CD4-positive, alpha-beta T cell (primary cell): ENCODE measurements at places on chromosomes 6 and 20.

DNA sequence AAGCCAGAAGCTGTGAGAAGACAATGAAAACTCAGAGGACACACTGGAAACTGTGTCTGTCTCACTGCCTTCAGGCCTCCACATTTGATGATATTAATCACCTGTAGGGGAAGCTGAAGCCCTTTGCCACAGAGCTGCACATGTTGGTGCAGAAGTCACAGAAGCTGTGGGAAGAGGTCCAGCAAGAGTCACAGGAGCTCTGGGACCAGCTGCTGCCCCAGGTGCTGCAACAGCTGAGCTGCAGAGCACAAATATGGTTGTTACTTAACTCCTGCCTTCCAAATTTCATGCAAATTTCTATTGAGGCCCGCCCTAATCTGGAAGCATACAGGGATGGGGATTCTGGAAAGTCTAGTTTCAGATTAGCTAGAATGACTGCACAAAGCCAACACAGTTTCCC is 169.3 kb downstream of the OGFRL1 start:
- DNase-seq: no peak

- DNase-seq: no peak
Measured at GRCh38 chr6:54074109-54074508, 37.1 kb upstream of the MLIP start.

DNA sequence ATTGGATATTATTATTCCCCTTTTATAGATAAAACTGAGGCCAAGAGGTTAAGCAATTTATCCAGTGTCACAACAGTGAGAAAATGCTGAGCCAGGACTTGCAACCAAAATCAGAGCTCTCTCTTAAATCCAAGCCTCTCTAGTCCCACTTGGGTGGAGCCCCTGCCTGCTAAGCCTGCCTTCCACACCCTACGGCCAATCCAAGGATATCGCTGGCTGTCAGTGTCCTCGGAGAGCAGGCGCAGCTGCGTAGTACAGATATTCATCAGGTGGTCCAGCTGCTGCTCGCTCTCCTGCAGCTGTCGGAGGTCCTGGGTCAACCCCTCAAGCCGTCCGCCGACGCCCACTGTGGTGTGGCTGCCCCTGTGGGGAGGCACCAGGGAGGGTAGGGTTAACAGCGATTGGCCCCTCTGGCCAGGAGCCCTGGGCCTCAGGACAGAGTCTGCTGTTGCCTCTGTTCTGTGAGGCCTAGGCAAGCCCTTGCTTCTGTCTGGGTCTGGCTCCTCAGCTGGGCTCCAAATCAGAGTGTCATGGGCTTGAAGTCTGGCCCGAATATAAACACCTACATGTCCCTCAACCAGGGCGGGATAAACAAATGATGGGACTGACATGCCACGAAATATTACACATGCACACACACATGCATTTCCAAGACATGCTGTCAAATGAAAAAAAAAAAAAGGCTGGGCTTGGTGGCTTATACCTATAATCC is 3.9 kb upstream of the NECAB3 start:
- no peak for DNase-seq

GRCh38 chr6:90190131-90190530 is 106.5 kb downstream of the BACH2 start:
- DNase-seq: no peak

- DNase-seq: no peak
Measured at GRCh38 chr6:55176958-55177357, 2.6 kb downstream of the HCRTR2 start.

DNA sequence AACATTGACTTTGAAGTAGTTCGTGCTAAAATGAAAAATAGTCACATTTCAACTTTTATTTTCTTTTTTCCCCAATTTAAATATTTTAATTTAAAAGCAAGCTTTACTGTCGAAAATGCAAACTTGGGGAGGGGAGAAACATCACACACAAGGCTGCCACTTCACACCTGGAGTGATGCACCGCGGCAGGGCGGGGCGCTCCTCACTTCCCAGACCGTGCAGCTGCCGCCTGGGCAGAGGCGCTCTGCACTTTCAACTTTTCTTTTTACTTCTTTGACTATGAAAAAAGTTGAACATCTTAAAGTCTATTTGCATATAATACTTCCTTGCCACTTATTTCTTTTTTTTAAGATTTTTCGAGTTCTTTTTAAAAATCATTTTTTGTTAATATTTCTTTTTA is 993.3 kb upstream of the GJE1 start:
- no peak for DNase-seq

- no peak for DNase-seq
Measured at GRCh38 chr6:25194172-25194678, 84.9 kb upstream of the CARMIL1 start.

- no peak for DNase-seq
Measured at GRCh38 chr6:136761227-136761922, 30.9 kb downstream of the MAP3K5 start.

- DNase-seq: no peak
Measured at GRCh38 chr6:34584694-34585093, 28.6 kb upstream of the SPDEF start.

GRCh38 chr20:47676219-47676721 is 109.0 kb downstream of the SULF2 start:
- DNase-seq: no peak

- DNase-seq: no peak
Measured at GRCh38 chr6:4153514-4153985, 18.2 kb upstream of the ECI2 start.

DNA sequence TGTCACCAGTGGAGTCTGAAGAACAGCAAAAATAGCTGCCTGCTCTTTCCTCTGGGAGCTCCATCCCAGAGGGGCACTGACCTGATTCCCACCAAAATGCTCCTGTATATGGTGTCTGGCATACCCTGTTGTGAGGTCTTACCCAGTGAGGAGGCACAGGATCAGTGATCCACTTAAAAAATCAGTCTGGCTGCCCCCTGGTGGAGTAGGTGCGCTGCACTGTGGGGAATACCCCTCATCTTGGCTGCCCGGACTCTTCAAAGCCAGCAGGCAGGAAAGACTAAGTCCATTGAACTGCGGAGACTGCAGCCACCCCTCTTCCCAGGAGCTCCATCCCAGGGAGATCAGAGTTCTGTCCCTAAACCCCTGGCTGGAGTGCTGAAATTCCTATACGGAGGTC is 230.9 kb upstream of the HTR1E start:
- DNase-seq: no peak

- DNase-seq: no peak
Measured at GRCh38 chr20:8007490-8007889, 12.1 kb downstream of the TMX4 start.

DNA sequence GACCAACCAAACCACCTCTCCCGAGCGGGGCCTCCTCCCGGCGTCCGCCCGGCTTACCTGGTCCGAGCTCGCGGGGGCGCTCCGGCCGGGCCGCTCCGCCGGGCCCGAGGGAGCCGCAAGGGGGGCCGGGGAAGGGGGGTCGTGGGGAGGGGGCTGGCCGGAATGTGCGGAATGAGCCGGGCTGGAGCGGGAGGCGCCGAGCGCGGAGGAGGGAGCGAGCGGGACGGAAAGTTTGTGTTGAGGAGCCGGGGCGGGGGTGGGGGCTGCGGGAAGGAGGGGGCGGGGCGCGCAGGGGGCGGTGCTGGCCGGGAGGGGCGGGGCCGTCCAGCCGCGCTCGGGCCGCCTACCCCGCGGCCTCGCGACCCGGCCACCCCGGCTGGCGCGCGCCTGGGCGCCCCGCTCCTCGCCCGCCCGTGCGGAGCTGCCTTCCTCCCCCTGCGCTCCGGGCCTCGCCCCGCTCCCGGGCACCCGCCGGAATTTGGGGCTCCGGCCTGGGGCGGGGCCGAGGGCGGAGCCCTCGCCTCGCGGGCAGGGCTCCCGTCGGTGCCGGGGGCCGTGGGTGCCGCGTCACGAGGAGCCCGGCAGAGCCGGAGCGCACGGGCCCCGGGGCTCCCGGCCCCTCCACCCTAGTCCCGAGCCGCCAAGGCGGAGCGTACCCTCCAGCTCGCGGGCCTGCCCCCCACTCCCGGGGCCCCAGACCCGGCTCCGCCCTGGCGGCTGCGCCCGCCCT is at the start of gene TEAD3:
TEAD3 (minus strand) TSS at position 239 of the 730 bp plus-strand sequence.
- DNase-seq: peak; percentile 38

DNA sequence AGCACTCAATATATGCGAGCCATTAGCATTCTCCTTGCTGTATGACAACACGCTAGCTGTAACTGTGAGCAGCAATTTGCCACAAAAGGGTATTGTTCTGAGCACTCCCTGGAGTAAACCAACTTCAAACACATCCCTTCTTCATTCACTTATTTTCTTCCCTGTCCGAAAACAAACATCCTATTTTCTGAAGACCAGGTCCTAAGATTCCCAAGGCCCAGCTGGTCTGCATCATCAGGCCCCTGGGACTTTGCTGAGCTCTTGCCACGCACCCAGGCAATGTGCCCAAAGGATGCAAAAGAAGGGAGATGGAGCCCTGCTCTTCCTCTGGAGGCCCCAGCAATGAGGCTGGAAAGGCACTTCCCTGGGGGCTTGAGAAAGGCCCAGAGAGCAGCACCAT is 118.1 kb downstream of the PREX1 start:
- DNase-seq: no peak

DNA sequence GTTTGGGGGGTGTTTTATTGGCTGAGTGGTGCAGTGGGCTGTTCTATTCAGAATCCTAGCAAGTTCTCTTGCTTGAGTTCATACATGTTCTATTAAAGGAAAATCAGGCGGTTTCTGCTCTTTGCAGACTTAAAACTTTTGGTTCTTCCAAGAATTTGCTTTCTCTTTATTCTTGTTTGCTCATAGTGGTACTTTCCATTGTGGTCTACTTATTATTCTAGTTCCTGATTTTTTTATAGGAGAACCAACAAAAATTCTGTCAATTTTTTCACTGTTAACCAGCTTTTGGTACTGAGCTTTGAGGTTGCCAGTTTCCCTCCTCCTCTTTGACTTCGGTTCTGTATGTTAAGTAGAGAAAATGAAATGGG is 6.7 kb downstream of the AFDN start:
- DNase-seq: no peak

- DNase-seq: no peak
Measured at GRCh38 chr20:51966296-51966971, 164.1 kb upstream of the SALL4 start.

- DNase-seq: no peak
Measured at GRCh38 chr20:38889792-38890496, 36.3 kb upstream of the FAM83D start.

GRCh38 chr20:11311659-11312224 is 606.0 kb upstream of the BTBD3 start:
- no peak for DNase-seq

DNA sequence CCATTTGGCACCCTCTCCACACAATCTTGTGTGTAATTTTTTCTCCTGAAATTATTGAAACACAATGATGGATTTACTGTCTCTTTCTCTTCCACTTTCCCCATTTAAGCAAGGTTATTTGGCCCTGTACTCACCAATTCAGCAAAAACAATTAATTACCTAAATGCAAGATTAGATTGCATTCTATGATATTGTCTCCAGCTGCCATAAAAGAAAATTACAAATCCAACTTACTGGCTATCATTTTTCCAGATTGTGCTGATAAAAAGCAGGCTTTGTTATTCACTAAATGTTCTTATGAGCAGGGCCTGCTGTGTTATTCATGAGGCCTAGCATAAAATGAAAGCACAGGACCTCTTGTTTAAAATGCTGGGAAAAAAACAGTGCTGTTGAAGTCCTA is 95.8 kb upstream of the IRAK1BP1 start:
- DNase-seq: no peak

DNA sequence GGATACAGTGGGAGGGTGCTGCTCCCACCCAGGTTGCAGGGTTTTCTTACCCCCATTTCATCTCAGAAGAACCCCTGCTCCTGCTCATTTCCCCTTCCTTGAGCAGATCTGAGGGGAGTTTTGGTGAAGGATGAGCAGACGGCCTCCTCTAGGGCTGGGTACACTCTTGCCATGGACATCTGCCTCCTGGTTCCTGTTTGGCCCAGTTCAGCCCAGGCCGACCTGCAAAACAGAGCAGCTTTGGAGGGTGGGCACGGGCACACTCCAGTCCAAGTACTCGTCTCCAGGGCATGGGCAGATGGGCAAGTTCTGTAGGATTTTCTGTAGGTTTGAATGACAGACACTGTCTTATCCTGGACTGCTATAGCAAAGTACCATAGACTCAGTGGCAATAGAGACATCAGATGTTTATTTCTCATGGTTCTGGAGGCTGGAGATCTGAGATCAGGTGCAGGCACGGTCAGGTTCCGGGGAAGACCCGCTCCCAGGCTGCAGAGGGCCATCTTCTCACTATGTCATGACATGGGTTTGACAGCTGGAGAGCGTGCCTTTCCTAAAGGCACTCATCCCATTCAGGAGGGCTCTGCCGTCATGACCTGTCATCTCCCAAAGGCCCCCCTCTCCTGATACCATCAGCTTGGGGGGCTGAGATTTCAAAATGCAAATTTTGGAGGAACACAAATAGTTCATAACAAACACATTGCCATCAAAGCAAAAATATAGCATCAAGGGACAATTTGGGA is 6.2 kb downstream of the NPBWR2 start:
- DNase-seq: no peak

DNA sequence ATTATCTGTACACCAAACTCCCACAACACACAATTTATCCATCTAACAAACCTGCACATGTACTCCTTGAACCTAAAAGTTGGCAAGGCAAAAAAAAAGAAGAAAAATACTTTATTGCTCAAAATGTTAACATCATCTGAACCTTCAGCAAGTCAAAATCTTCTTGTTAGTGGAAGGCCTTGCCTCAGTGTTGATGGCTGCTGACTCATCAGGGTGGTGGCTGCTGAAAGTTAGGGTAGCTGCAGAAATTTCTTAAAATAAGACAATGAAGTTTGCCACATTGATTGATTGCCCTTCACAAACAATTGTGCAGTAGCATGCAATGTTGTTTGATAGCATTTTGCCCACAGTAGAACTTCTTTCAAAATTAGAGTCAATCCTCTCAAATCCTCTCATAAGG is 2.7 kb upstream of the WFDC11 start:
- DNase-seq: no peak

GRCh38 chr6:71463061-71463460 is 174.4 kb downstream of the OGFRL1 start:
- no peak for DNase-seq

DNA sequence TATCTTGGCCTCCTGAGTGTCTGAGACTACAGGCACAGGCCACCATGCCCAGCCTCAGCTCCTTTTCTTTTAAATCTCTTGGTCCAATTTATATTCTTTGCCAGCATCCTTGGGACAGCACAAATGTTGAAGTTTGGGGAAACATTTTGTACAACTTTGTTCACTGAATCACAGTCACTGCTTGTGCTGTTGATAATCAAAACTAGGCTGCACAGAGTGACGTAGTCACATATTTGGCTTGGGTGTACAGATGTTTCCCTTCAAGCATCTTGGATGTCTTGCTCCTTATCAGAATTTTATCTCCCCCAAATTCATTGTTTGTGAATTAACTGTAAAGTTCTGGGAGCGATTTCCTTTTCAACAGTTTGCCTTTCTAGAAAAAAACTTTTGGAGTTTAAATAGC is 17.9 kb downstream of the CARMIL1 start:
- DNase-seq: no peak
